ENCODE measurements at places on chromosomes 3 and 15.

DNA sequence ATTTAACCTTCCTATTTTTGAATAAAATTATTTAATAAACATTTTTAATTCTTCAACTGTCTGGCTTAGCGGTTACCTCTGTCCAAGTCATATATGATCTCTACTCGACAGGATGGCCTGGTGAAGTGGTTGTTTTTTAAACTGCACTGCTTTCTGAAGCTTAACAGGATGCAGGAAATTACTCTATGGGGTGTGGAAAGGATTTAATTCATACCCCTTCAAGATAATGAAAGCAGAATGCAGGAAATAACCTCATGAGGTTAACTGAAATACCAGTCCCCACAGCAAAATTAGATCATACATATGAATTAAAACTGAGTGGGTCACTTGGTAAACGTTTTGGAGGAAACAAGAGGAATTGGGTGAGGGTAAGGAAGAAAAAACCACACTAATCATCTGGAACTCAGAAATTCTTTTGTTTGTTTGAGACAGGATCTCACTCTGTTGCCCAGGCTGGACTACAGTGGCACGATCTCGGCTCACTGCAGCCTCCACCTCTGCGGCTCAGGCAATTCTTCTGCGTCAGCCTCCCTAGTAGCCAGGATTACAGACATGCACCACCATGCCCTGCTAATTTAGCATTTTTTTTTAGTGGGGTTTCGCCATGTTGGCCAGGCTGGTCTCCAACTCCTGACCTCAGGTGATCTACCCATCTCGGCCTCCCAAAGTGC is 50.1 kb downstream of the LYSMD4 start:
- DNase-seq: no peak

DNA sequence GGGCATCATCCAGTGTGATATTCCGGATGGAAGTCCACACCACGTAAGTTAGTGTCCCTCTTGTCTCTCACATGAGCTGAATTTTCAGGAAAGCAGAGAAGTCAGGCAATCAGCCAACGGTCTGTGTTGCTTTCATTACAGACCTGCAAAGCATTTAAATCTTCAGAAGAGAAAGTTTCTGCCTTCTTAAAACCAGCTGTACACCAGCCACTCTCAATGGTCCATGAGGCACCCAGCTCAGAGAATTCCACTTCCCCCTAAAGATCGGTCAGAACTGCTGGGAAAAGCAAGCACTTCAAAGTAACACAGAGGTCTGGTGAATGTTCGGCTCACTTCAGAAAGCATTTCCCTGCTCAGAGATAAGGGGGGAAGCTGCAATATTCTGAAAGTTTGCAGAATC is 903.7 kb downstream of the EPHA3 start:
- DNase-seq: no peak

- DNase-seq: no peak
Measured at GRCh38 chr3:107690522-107691138, 167.9 kb downstream of the BBX start.

DNA sequence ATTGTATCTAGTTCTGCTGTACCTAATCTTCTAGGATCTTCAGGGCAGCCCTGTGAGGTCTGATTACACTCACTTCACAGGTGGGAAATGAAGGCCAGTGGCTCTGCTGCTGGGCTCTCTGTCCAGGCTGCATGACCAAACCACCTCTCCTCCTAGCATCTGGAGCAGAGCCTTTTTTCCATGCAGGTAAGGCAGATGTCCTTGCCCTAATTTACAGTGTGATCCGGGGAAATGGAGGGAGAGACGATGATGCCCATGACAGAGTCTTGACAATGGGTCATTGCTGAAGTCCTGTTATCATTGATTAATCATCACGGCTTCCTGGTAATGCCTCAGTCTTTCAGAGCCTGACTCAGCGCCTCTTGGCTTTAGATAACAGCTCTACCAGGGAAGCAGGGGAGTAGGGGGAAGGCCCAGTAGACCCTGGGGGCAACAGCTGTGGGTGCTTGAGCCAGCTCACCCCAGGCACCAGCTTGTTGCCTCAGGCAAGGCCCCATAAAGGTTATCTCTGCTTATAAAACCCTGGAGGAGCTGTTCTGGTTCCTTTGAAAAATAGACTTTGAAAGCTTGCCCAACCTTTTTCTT is 153.4 kb downstream of the GABRG3 start:
- DNase-seq: no peak

DNA sequence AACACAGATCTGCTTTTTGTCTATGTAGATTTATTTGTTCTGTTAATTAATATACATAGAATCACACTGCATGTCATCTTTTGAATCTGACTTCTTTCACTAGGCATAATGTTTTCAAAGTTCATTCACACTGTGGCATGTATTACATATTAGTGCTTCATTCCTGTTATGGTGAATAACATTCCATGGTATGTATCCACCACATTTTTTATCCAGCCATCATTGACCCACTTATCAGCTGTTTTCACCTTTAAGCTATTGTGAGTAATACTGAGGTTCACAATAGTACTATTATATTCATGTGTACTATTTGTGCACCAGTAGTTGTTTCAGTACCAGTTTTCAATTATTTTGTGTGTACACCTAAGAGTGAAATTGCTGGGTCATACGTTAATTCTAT is 230.6 kb upstream of the CNTN3 start:
- DNase-seq: no peak

- no peak for DNase-seq
Measured at GRCh38 chr3:53147903-53148400, 13.1 kb upstream of the PRKCD start.

GRCh38 chr3:180063783-180064182 is 27.0 kb upstream of the PEX5L start:
- DNase-seq: no peak

GRCh38 chr3:181362378-181362777 is 349.3 kb upstream of the SOX2 start:
- no peak for DNase-seq

- no peak for DNase-seq
Measured at GRCh38 chr3:18837137-18837755, 311.1 kb upstream of the KCNH8 start.
